ENCODE measurements at places on chromosomes 4 and X.

- no peak for DNase-seq
These were observed 513.8 kb upstream of the FAM241A start for GRCh38 chr4:111631215-111631999.

DNA sequence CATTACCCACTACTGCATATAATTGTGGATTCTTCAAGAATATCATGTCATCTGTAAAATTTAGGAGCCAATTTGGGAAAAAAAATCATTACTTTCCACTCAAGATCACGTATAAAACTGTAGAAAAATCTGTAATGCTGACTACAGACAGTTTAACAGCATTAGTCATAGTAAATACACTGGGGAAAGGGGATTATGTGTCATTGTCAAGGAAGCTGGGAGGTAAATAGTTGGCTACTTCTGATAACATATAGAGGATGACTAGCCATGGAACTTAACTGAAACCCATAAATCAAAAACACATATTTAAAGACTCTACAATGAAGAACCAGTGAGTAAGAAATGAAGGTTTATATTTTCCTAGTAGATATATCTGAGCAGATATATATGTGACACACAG, 1666.4 kb upstream of the IGFBP7 start:
- DNase-seq, result no peak

DNA sequence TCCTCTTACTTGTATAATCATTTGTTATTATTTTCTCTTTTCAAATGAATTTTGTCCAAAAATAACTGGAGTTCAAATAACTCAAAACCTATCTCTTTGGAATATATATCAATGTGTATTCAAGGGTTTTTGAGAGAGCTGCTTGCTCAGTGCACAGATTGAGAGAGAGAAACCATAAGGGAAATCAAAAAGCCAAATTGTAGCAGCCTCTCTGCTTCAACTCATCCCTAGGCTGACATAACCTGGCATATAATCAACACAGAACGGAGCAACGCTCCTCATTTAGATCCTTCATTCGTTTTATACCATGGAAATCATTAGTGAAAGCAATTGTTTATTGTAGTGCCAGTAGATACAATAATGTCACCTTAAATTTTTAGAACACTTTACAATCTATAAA, 1.8 kb upstream of the GPM6A start:
- DNase-seq, result no peak

DNA sequence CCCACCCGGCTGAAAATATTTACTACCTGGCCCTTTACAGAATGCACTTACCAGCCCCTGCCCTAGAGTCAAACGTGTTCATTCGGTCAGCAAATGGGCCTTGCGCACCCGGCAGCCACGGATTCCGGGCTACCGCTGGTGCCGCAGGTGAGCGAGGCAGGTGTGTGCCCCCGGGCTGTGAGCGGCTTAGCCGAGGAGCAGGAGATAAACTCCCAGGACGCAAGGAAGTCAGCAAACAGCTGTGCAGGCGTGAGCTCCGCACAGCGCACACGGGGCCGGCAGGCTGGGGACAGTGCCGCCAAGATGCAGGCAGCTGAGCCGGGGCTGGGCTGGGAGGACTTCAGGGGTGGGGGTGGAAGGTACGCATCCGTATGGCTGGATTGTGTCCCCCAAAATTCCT, 211.2 kb upstream of the PSAPL1 start:
- DNase-seq, result no peak

DNA sequence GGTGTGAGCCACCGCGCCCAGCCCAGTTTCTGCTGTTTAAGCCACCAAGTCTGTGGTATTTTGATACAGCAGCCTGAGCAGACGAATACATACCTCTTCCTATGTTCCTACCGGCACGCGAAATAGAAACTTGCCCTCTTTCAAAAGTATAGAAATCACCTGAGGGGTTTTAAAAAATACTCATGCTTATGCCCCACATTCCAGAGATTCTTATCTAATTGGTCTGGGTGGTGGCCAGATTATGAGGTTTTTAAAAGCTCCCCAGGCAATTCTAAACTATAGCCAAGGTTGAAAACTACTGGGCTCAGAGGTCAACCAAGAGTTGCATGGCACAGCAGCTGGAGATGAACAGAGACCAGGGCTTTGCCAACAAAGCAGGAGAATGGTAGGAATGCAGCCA, 24.9 kb upstream of the HUWE1 start:
- no peak for DNase-seq

- DNase-seq, result no peak
These were observed 30.6 kb upstream of the TMEM184C start for GRCh38 chr4:147586637-147587036.

- DNase-seq, result no peak
These were observed 6.9 kb downstream of the FABP2 start for GRCh38 chr4:119315036-119315435.

- DNase-seq, result no peak
These were observed 85.1 kb downstream of the ARAP2 start for GRCh38 chr4:36159208-36159607.

- no peak for DNase-seq
These were observed 42.0 kb downstream of the TEC start for GRCh38 chr4:48227662-48228061.

DNA sequence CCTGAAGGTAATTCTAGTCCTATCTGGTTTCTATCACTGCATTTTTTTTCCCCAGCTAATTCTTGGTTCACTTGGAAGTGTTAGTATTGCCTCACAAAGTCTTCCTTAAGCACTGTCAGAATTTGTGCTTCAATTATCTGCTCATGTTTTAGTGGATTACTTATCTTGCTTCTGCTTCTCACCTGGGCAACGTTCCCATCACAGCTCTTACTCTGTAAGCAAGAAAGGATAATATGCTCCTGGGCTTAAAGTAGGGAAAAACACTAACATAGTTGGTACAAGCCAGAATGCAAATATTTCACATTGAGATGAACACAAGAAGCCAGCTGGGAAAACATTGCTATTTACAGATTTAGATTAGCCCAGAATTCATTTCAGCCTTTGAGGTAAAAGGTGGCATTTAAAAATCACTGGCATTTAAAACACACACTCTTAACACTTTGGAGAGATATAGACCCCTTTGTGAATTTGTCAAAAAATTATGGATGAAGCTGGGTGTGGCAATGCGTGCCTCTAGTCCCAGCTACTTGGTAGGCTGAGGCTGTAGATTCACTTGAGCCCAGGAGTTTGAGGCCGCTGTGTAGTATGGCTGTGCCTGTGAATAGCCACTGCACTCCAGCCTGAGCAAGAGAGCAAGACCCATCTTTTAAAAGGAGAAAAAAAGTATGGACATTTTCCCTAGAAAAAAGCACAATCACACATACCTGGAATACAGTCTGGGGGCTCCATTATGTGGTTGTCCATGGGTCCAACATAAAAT, 6.6 kb upstream of the PTPN13 start:
- no peak for DNase-seq

GRCh38 chr4:168514249-168514852, 17.5 kb downstream of the PALLD start:
- DNase-seq, result no peak

GRCh38 chr4:187396106-187396505, 599.5 kb upstream of the ZFP42 start:
- no peak for DNase-seq

GRCh38 chrX:155216940-155217440, 730 bp downstream of the VBP1 start:
- no peak for DNase-seq

DNA sequence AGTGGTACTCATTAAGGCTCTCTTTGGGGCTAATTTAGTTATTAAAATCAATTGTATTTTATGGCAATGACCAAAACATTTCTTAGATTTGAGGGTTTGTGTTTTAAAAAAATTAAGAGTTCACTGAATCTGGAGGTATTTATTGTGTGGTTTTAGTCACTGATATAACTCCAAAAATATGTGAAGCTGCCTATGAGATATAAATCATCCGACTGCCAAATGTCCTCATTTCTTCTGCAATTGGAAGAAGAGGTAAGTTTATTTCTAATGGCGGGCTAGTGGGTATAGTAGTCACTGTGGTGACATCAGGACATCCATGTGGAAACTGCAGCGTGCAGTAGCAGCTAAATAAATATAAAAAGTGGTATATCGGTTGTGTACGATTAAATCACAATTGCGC, 205.5 kb downstream of the MID1 start:
- DNase-seq, result no peak

DNA sequence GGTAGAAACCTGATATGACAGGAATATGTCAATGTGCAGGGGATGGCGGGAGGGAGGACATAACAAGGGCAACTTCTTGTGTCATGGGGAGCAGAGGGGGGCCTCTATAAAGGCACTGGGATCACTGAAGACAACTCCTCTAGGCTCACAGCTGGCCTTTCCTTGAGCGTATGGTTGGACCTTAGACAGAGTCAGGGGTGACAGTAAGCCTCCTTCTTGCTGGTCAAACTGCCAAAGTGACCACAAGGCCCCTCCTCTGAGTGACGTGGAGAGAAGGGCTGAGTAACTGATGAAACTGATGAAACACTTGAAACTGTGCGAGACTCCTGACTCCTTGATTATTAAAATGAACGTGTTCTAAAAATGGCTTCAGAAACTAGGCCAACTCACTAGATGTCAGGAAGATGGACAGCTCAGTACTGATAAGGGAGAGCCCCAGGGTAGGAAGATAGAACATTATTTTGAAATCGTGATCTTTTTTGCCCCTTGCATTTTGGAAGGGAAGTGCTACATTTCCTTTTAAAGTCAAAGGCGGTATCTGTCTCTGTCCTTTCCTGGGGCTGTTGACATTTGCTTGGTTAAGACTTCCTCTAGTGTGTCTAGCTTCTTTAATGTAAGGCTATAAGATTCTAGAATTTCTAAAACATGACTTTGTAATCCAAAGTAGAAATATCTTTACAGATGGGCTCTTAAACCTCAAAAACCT, 1.6 kb downstream of the RAB33A start:
- no peak for DNase-seq

DNA sequence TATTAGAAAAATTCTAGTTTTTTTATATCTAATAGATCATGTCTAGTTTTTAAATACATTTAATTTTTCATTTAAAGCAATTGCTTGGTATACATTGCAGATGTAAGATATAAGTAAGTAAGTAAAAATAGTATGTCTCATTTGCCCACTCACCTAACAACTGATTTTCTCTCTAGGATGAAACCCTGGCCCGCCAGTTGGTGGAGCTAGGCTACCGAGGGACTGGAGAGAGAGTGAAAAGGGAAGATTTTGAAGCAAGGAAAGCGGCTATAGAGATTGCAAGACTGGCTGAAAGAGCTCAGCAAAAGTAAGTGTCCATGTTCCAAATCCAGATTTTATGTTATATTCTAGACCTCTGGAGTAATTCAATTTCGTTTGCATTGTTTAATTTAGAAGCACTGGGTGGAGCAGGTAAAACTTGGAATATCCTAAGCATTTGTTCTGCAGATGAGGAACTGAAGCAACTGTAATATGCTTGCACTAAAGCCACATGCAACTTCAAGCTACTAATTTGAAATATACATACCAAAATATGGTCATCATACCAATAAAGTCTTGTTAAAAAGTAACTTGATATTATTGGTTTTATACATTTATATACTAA, 27.1 kb downstream of the CFAP299 start:
- DNase-seq, result no peak

DNA sequence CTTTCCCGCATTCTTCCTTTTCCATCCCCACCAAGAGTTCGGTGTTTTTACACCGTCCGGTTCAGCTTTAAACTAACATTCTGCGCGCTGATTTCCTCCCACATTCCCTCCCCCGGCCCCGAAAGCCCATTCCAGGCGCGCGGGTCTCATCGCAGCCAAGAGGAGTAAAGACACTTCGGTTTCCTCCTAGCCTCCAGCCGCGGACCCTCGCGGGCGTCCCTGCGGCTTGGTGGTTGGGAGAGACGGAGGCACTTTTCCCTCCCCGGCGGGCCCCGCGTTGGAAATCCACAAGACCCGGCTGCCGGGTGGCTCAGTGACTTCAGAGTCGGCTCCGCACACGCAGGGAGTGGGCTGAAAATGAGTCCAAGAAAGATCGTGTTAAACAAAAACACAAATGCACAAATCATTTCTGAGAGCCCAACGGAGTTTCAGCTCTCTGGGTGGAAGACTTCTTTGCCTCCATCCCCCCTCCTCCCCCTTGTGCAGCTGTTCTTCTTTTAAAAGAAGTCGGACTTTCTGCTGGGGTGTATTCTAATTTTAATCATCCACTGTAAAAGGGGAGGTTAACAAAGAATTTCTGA, 2.0 kb upstream of the ARX start:
- no peak for DNase-seq

GRCh38 chrX:51878056-51878455, 15.4 kb upstream of the MAGED1 start:
- no peak for DNase-seq

- no peak for DNase-seq
These were observed 160.9 kb downstream of the RTL9 start for GRCh38 chrX:110519501-110519900.

DNA sequence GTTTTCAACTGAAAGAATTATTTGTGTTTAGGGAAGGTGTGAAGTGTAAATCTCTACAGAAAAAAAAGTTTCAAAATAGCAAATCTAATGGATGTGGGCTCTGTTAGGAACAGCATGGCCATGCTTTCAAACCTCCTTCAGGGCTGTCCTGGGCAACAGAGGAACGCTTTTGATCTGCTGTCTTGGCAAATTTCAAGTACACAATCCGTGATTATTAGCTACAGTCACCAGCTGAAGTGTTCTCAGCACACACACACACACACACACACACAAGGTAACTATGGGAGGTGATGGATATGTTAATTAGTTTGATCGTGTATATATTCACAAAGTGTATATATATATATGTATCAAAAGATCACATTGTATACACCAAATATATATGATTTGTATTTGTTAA, 40.5 kb upstream of the HELT start:
- DNase-seq, result no peak

DNA sequence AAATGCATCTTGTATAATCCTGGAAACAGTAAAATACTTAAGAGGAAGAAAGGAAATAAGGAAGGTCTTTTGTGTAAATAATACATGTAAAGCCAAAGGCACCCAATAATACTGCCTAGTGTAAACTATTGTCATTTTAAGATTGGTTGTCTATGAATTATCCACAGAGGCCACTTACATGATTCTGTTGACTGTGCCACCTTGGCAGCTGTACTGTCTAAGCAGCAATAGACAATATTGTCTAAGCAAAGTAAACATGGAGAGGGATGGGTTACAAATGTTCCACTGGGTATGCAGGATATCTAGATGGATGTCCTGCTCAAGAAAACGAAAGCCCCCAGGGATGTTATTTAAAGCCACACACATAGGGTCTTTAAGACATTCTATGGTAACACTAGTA, 19.4 kb downstream of the BEND4 start:
- no peak for DNase-seq

GRCh38 chrX:44071847-44072551, 98.8 kb upstream of the NDP start:
- no peak for DNase-seq

DNA sequence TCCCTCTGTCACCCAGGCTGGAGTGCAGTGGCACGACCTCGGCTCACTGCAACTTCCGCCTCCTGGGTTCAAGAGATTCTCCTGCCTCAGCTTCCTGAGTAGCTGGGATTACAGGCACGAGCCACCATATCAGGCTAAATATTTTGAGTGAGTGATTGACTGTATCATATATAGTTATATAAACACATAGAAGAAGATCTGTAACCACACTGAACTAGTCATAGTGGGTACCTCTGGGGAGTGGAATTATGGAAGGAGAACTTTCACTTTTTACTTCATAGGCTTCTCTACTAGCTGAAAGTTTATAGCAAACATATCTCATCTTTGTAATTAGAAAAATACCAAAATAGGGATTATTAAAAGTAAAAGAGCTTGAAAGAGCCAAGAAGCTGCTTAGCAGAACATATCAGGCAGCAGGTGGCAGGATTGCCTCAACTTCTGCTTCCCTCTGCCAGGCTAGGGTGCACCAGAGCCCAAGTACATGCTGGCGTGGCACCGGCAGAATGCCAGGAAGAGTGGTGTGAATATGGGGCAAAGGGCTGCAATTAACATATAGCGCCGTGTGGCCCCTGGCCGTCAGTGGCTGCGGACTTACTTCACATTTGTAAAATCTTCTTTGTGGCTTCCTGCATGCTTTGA, 39.5 kb upstream of the CD40LG start:
- DNase-seq, result no peak

Measured in activated CD8-positive, alpha-beta memory T cell treated with anti-CD3 and anti-CD28 coated beads for 1 hour (primary cell).